ENCODE measurements at places on chromosomes 1 and 21.
A peak's percentile ranks its signal among the peaks of the same experiment; 100 is the strongest.

GRCh38 chr1:56061824-56062223 lies 517.5 kb downstream of the PLPP3 start:
- no peak for DNase-seq

- no peak for DNase-seq
Observed at GRCh38 chr1:170558731-170559130, 26.8 kb downstream of the GORAB start.

- DNase-seq = peak; percentile 71
Observed at GRCh38 chr1:32273391-32274208, 18.3 kb upstream of the HDAC1 start.

GRCh38 chr1:29524285-29525065 lies 288.2 kb downstream of the PTPRU start:
- DNase-seq = no peak

- DNase-seq = no peak
Observed at GRCh38 chr1:198245379-198245778, 88.6 kb downstream of the NEK7 start.

GRCh38 chr1:185049670-185050069 lies 4.3 kb downstream of the RNF2 start:
- DNase-seq = no peak

DNA sequence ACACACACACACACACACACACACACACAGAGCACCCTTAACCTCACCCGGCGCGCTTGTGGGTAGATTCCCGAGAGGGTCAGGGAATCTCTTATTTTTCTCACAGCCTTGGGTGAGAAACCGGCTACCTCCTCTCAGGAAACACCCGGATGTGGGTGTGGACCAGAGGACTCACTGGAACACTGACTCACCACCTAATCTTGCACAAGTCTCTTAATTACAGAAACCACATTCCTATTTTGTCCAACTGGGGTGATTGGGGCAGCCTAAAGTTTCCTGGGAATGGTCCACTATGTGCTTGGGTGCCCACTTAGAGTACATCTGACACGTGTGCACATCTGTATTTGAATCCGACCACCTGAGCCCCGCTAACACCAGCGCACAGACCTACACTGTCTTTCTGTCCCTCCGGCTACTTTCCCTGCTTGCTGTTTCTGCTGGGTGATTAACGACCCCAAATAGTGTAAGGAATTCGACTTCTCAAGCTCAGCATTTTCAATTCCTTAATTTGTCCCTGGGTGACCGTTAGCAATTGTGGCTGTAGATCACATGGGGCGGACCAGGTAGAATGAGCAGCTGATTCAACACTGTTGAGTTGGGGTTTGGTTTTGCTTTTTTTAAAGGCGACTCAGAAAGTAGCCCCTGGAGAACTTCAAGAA lies 14.0 kb upstream of the TBX15 start:
- DNase-seq = no peak

DNA sequence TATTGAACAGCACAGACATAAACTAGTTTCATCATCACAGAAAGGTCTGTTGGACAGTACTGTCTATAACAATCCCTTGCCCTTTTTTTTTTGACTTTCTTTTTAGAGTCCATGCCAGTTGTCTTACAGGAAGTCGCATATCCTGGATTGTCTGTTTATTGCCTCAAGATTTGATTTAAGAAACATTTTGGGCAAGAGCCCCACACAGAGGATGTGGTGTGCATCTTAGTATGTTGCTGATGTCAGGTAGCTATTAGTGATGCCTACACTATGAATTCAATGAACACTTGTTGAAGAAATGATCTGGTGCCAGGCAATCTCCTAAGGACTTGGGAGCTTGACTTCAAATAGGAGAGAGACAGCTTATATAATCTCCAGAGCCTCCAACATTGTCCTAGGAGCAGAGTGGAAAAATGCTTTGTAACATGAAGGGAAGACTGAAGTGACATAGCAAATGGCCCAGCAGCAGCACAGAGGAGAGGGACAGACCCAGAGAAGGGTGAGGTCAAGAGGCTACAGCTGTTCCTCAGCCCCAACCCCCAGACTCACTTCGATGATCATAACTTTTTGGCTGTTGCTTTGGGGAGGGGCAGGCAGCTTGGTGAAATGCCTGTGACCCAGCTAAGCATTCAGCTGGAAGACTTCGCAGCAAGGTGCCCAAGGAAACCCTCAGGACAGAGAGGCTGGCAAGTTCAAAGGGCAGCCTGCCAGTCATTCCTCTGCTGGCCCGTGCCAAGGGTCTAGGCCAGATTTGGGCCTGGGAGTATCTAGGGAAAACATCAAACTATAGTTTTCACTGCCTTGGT lies 7.5 kb upstream of the RAB29 start:
- no peak for DNase-seq

DNA sequence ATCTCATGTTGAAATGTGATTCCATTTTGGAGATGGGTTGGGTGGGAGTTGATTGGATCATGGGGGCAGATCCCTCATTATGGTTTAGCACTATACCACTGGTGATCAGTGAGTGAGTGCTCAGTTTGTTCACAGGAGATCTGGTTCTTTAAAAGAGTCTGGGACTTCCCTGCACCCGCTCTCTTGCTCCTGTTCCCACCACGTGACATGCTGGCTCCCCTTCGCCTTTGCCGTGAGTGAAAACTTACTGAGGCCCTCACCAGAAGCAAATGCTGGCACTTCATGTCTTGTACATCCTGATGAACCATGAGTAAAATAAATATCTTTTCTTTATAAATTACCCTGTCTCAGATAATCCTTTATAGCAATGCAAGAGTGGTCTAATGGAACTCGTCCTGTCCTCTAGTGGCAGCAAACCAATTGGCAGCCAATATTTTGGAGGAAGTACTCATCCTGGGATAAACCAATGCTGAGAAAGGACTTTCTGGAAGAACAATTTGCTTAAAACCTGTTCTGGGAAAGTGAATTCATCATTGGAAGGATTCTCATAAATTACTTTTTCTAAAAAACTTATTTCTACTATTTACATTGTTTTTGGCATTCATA lies 27.8 kb upstream of the CYP4A11 start:
- DNase-seq = no peak

GRCh38 chr21:37558676-37559211 lies 192.2 kb downstream of the DYRK1A start:
- DNase-seq = no peak

GRCh38 chr1:61887931-61888564 lies 145.8 kb downstream of the PATJ start:
- DNase-seq = no peak

DNA sequence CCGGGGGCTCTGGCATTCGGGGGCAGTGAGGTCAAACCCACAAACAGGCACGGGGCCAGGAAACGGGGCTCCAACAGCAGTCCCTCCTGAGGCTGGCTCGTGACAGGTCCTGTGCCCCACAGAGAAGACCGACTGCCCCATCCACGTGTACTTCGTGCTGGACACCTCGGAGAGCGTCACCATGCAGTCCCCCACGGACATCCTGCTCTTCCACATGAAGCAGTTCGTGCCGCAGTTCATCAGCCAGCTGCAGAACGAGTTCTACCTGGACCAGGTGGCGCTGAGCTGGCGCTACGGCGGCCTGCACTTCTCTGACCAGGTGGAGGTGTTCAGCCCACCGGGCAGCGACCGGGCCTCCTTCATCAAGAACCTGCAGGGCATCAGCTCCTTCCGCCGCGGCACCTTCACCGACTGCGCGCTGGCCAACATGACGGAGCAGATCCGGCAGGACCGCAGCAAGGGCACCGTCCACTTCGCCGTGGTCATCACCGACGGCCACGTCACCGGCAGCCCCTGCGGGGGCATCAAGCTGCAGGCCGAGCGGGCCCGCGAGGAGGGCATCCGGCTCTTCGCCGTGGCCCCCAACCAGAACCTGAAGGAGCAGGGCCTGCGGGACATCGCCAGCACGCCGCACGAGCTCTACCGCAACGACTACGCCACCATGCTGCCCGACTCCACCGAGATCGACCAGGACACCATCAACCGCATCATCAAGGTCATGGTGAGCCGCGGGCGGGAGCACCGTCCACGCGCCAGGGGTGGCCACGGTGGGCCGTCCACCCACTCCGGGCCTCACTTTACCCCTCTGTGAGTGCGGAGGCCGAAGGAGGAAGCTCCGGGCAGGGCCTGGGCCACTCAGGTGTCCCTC lies 14.2 kb downstream of the COL6A2 start:
- no peak for DNase-seq

- no peak for DNase-seq
Observed at GRCh38 chr1:1359308-1359663, 931 bp upstream of the MXRA8 start.

- DNase-seq = no peak
Observed at GRCh38 chr1:55702064-55702463, 486.9 kb upstream of the USP24 start.

DNA sequence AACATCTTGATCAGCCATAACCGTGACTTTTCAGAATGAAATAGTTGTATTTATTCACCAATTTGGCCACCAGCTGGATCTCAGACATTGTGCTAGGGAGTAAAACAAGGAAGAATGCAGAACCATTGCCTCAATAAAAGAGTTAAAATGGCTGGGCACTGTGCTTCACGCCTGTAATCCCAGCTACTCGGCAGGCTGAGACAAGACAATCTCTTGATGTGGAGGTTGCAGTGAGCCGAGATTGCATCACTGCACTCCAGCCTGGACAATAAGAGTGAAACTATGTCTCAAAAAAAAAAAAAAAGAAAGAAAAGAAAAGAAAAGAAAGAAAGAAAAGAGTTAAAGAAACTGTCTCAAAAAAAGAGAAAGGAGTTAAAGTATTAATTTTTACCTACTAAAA lies 199.5 kb downstream of the TPR start:
- no peak for DNase-seq

DNA sequence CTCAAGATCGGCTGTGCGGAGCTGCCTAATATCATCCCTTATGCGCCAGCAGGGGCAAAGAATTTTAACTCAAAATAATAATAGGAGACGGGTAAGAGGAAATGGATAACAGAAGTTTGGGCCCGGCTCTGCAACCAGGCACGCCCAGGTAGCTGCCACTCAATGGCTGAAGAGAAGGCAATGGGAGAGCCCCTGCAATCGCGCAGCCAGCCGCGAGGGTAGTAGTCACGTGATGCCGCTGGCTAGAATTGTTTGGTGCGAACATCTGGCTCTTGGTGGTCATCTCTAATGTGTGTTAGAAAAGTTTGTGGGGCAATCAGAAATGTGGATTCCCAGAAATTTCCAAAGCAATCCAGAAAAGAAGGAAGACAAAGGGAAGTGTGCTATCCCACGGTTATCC lies 12.3 kb downstream of the BARHL2 start:
- DNase-seq = no peak

DNA sequence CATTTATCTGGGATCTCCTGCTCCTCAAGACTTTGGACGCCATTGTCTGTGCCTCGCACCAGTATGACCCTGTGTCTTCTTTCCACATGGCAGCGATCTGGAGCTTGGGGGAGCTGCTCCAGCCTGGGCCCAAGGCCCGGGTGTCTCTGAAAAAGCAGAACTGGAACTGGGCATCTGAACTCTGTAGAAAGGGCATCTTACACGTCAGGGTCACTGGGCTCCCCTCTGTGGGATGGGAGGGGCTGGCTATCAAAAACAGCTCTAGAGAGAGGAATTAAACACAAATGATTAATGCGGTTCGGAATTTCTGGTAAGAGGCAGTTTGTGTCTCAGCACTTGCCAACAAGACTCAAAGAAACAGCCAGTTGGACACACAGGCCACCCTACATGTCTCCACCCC lies 16.1 kb downstream of the FCRL1 start:
- no peak for DNase-seq

- DNase-seq = no peak
Observed at GRCh38 chr1:47847763-47848162, 149.4 kb downstream of the TRABD2B start.

DNA sequence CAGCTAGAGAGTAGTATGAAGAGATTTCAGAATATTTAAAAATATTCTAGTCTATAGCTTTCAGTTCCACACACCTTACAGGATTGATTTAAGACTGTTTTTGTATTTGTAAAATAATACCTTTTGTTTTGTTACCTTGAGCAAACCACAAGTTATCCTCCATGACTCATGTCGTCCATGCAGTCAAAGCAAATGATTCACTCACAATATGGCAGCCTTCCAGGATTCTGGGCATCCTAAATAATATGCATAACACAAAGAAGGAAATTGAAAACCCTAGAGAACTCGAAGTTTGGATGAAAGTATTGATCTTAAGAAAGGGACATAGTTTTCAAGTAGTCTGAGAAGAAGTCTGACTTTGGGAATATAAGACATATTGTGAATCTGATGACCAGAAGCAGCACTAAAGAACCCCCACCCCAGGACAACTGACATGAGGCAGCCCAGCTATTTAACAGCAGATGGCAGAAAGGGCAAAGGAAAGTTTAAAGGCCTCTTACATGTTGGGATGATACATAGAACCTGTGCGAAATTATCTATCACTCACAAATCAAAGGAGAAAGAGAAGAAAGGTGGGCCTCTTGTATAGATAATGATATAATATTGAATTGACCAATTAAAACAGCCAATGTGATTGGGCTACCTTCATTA lies 857.9 kb downstream of the BRINP3 start:
- no peak for DNase-seq

- no peak for DNase-seq
Observed at GRCh38 chr1:26012864-26013263, 8.7 kb upstream of the EXTL1 start.

DNA sequence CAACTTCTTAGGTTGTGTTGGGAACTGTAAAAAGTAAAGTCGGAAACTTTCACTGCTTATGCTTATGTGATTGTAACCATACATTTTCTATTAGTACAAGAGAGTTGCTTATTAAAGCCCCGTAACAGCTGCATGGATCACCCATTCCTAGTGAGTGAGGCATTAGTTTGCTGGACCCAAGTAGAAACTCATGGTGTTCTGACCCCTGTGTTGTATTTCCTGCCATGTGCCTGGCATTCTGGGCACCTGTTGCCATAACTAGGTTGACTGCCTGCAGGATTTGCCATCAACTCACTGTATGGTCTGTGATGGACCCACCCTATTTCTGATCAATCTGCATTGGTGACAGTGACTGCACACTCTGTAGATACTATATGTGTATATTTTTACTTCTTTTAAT lies 173.0 kb downstream of the PGBD5 start:
- DNase-seq = no peak

- DNase-seq = no peak
Observed at GRCh38 chr21:27372381-27372780, 405.5 kb upstream of the ADAMTS5 start.

- DNase-seq = no peak
Observed at GRCh38 chr1:56074007-56074651, 505.2 kb downstream of the PLPP3 start.

DNA sequence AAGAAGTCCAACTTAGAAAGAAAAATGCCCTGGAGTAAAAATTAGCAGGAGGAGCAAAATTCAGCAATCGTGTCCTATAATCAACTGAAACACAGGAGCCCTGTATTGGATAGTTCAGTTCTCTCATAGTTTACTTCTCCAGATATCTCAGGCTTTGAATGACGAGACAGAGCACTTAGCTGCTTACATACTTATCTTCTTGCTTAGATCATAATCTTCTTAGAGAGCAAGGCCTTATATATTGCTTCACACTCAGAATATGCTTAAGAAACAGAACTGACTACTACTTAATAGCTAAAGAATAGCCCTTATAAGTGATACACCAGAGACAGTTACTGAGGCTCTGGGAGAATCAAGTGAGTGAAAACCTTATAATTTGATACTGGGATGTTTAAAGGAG lies 38.9 kb downstream of the TOR3A start:
- no peak for DNase-seq

GRCh38 chr1:177596485-177596884 lies 373.4 kb downstream of the SEC16B start:
- DNase-seq = no peak

GRCh38 chr1:200625381-200625824 lies 4.9 kb upstream of the KIF14 start:
- no peak for DNase-seq
